Tongue (tissue), 3 donors: ENCODE measurements at places on chromosomes 13 and 19. TPM values are rescaled to one million over a fixed set of nuclear protein-coding genes. Genes with fewer than 3 reads are reported as not detected.

DNA sequence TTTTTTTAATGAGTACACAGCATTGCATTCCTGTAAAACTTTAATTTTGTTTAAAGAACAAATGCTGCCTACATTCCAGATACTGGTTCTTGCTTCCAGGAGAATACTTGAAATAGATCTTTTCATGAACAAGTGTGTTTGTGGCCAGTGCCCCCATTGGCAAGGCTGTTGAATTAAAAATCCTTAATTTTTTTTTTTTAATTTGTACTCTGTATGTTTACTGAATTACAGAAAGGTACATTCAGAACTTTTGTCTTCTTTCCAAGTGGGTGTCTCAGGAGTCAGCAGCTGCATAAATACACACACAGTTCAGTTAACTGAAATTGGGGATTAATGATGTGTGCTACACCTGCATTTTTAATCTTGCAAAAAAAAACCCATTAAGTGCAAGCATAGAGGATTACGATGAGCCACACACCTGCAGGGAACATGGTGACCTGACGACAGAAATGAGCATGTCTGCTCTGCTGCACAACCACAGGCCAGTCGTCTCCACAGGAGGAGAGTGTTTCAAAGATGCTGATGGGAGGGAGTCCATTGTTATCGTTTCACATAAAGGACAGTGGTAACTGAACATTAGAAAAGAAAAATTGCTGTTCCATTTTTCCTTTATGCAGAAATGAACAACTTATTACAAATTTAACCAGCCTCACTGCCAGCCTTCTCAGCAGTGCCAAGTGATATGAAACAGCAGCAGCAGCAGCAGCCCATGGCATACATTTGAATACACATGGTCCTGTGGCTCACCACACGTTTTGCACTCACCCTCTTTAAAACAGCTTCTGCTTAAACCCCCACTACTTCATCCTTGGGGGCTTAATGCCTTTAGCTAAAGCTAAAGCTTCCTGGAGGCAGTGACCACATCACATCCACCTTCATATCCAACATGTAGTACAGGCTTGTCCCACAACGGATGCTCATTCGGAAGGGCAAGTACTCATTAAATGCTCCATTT, 72.3 kb upstream of the RFC3 start:
- peak; percentile 49 for DNase-seq

GRCh38 chr13:34478376-34478775, 463.7 kb upstream of the NBEA start:
- DNase-seq = no peak

GRCh38 chr19:9413240-9413954, 22.0 kb downstream of the ZNF266 start:
- DNase-seq = no peak

DNA sequence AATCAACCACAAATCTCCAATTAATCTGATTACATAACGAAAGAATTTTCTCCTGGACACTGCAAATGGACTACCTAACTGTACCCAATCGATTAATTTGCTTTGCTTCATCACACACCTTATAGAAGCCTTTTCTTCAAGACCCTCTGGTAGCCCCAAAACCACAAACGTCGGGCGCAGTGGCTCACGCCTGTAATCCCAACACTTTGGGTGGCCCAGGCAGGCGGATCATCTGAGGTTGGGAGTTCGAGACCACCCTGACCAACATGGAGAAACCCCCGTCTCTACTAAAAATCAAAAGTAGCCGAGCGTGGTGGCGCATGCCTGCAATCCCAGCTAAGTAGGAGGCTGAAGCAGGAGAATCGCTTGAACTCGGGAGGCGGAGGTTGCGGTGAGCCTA, 42.9 kb upstream of the ZNF429 start:
- no peak for DNase-seq

GRCh38 chr13:43434191-43434590, 352.6 kb downstream of the ENOX1 start:
- peak; percentile 70 for DNase-seq

DNA sequence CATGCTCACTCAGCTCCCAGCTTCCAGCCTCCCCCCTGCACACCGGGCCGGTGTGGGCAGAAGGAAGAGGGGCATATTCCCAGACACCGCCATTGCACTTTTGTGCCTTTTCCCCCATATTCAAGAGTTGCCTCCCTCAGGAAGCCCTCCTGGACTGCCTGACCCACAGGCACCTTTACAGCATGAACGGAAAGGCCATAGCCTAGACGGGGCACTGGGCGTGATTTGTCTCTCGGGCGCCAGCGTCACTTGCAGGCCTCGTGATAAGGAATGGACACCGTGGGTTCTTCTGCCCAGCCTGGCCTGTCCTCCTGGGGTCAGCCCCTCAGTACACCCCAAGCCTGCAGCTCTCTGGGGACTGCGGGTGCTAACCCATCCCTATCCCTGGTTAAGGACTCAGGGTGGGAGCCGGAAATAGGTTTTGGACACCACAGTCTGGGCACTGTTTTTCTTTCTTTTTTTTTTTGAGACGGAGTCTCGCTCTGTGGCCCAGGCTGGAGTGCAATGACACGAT, 933 bp upstream of the UQCR11 start:
- DNase-seq = no peak

The PRR36 gene
- 0.92 TPM for total RNA-seq

The JSRP1 gene
- 67.8 TPM for total RNA-seq

DNA sequence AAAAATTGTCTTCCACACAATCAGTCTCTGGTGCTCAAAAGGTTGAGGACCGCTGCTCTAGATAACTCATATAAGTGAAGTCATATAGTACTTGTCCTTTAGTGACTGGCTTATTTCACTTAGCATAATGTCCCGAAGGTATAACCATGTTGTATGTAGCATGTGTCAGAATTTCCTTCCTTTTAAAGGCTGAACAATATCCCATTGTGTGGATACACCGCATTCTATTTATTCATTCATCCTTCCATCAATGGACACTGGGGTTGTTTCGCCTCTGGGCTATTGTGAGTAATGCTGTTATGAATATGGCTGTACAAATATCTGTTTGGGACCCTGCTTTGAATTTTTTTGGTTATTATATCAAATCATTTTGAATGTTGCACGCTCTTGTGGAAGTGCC, 4.6 kb upstream of the LYPD5 start:
- no peak for DNase-seq

DNA sequence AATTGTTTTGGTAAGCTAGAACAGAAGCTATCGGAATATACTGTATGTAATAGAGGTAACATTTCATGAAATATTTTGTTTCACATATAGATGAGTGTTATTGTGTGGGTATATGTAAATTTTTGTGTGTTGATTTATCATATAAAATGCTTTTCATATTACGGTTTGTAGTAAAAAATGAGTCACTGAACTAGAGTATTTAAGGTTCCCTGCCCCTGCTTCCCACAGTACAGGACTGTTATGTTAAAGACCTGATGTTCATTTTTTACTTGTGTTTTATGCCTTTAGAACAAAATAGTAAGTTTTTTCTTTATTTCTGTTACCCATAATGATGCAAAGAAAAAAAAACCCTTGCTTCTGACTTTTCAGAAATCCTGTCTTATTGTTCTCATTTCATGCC, 243.4 kb downstream of the ENOX1 start:
- DNase-seq = no peak

- DNase-seq = no peak
These were observed 17.3 kb downstream of the SIGLEC8 start for GRCh38 chr19:51440846-51441409.

DNA sequence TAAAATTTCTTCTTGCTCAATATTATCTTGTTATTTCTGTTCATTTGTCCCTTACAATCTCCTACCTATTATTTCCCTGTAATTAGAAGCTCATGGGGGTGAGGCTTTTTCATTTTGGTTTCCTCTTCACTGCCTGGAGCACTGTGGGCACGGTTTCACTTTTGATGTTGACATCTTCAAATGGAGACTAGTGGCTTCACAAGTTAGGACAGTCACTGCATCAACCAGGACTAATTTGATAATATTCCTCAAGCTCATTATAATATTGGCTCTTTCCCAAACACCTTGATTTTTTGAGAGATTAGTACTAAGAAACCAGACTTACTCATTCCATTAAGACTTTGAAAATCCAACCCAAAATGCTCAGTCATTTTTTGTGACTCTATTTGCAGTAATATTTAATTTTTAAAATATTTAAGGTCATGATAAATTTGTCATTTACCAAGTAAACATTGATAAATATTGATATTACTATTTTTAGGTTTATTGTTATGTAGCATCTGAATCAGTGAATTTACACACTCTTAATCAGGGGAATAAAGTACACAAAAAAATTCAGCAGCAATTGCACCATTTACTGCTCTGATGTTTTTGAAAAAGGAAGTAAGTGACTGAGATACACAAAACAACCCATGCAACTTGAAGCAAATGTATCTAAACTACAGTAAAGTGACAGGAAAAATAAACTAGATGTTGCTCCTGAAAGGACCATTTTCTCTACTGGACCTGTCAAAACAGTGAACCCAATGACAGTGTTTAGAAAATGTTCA, 28.8 kb upstream of the RCBTB2 start:
- DNase-seq = no peak

- DNase-seq = no peak
These were observed 9.0 kb downstream of the LSM14A start for GRCh38 chr19:34181111-34181864.

GRCh38 chr13:50969691-50970090, 60.1 kb downstream of the RNASEH2B start:
- peak; percentile 32 for DNase-seq

- DNase-seq = no peak
These were observed 157.4 kb upstream of the SOX1 start for GRCh38 chr13:111909501-111909900.

GRCh38 chr13:74131227-74131626, 3.0 kb downstream of the KLF12 start:
- DNase-seq = peak; percentile 19

GRCh38 chr13:50766695-50767094, 76.8 kb downstream of the DLEU7 start:
- DNase-seq = peak; percentile 57

DNA sequence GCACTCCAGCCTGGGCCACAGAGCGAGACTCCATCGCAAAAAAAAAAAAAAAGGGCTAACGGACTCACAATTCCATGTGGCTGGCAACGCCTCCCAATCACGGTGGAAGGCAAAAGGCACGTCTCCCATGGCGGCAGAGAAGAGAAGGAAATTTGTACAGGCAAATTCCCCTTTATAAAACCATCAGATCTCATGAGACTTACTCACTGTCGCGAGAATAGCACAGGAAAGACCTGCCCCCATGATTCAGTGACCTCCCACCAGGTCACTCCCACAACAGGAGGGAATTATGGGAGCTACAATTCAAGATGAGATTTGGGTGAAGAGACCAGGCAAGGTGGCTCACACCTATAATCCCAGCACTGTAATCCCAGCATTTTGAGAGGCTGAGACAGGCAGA, 18.7 kb upstream of the NMRK2 start:
- DNase-seq = no peak

DNA sequence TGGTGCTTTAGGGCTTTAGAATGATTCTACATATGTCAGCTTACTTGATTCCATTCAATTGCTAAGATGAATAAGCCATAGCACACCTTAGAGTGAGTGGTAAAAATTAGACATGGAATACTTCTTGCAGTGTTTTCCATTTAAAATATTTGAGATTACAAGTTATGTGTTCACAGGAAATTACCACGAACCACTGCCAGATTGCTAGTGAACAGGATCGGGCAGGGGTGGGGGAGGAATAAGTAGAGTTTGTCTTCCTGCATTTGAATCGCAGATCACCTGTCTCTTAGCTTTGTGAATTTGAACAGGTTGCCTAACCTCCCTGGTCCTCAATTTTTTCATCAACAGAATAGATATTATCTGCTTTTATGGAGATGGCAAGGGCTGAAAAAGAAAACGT, 124.6 kb downstream of the GGACT start:
- DNase-seq = no peak

DNA sequence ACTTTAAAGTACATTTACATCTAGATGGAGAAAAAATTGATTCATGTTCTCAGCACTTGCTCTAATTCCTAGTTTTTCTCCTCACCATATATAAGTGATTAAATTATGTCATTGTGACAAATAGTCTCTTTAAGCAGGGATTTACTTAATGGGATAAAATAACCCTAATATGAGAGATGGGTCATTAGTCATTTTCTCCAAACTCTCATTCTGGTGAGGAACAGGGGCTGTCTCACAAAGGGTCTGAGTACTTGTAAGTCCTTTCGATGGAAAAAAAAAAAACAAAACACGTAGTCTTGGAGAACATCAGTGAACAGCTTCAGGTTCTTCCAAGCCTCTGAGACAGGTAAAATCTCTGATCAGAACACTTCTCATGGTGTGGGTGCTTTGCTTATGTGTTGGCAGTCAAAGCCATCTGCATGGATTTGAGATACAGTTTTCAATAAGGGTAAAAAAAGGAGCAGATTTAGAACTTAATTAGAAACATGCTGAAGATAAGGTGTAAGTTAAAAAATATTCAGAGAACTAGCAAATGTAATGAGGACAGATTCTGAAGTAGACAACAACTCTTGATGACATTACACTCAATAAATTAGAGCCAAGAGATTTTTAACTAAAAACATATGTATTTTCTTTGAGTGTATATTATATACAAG, 1668.9 kb upstream of the MIR17HG start:
- no peak for DNase-seq

DNA sequence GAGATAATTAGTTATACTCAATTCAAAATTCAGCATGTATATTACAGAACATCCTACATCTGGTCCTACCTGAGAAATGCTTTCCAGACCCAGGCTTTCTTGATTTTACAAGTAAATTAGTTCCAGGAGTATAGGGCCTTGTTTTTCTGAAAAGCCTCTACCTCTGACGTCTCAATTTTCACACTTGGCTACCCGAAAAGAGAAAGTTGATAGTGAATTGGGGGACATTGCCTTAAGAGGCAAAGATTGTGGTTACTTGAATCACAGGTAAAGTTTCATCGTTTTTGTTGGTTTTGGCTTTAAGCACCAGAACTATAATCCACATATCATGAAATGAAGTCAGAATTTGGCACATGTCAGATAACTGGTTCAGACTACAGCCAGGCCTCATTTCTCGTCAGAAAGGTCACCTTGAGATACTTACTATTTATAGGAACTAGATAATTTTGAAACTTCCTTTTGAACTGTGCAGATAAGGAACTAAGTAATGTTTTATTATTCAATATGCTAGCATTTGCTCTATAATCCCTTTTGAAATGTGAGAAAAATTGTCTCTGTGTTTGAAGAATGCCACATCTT, 30.8 kb downstream of the FAM124A start:
- no peak for DNase-seq

- DNase-seq = peak; percentile 76
These were observed 13.8 kb downstream of the RASA3 start for GRCh38 chr13:114118511-114119123.
